ENCODE measurements at places on chromosomes 6 and 20.
A peak's percentile ranks its signal among the peaks of the same experiment; 100 is the strongest.

- DNase-seq = peak; percentile 1
These were observed 276.2 kb downstream of the PHACTR1 start for GRCh38 chr6:12992770-12993169.

DNA sequence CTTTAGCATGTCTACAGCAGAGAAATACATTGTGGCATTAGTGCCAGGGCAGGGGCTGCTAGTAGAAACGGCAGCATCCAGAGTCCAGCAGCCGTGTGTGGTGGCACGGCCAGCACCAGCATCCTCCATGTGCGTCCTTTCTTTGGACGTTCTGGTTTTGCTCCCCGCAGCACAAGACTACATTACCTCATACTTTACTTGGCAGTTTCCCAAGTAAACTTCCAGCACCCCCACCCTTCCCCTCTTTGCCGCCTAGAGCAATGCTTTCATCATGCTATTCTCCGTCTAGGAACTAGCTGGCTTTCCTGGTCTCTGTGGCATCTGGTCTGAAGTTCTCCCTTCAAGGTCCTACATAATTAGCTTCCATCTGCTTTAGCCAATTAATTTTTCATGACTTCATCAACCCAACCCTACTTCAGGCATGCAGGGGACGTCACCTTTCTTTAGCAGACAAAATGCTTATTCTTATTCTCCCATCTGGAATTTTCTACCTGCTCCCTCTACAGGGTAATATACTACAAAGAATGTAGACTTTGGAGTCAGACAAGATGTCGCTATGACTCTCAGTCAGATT lies 67.6 kb downstream of the BLOC1S5 start:
- no peak for DNase-seq

DNA sequence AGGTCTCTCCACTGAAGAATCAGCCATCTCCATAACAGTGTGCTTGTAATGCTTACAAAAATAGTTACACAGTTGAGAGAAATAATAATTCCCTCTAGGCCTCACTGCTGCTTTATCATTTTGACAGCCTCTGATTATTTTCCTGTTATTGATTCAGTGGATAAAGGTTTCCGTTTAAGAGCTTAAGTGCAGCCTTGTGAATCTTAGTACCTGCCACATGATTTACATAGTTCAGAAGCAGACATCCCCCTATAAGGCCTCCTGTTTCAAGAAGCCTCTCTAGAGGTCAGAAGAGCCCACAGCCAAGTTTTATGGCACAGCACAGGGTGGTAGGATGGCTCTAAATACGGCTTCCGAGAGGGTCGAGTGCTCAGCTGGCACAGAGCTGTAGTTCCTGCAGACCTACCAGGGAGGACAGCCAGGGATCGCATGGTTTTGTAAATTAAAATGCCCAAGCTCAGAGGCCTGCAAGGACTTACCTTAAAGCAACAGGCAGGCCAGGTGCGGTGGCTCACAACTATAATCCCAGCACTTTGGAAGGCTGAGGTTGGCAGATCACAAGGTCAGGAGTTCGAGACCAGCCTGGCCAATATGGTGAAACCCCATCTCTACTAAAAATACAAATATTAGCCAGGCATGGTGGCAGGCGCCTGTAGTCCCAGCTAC lies 17.6 kb upstream of the PYGB start:
- peak; percentile 25 for DNase-seq

DNA sequence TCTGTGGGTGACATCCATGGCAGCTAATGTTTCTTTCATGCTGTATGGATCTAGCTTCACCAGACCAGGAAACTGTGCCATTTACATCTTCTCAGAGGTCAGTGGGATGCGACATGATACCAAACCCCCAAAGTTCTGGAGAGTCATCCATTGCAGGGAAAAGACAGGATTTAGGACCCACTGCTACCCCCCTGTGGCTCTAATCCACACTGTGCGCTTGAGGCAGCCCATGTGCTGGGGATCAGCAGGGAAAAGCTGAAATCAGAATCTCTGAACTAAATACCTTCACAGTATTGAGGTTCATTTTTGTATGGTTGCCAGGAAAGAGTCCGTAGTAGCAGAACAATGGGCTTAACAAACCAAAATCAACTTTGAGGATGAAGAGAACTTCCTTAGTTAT lies 164.4 kb downstream of the TMEM242 start:
- DNase-seq = no peak

GRCh38 chr6:31579546-31580437 lies 2.4 kb downstream of the LTB start:
- DNase-seq = no peak

DNA sequence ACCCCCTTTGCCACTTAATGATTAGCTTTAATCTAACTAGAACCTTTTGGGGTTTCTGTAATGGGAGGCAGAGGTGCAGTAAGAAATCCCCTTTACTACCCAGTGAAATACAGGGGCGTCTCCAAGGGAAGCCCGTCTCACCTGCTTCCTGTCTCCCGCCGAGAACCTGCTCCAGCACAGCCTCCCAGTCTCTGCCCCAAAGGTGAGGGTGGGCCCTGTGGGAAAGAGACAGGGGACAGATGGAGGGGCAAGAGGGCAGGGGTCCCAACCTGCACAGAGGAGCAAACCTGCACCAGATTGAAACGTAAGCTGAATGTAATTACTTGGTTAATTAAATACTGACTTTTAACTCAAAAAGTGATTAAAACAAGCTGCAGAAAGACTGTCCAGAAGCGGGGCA lies 474.2 kb upstream of the SULF2 start:
- DNase-seq = no peak

GRCh38 chr20:50056951-50057713 lies 55.8 kb downstream of the UBE2V1 start:
- DNase-seq = no peak

DNA sequence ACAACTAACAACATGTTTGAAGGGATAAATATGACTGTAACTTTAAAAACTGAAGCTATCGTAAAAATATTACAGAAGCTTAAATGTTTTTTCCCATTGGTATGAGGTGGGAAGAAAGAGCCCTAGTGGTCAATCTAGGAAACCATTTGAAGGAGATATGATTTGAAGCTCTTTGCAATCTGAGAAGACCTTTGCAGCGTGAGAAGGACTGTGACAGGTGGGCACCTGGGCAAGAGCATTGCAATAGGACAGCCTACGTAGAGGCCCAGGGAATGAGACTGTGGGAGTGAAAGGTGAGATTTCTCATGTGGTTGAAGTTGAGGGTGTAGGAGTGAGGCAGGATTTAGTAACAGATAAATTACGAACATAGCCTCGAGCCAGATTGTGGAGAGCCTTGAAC lies 108.0 kb upstream of the PDE7B start:
- DNase-seq = no peak

DNA sequence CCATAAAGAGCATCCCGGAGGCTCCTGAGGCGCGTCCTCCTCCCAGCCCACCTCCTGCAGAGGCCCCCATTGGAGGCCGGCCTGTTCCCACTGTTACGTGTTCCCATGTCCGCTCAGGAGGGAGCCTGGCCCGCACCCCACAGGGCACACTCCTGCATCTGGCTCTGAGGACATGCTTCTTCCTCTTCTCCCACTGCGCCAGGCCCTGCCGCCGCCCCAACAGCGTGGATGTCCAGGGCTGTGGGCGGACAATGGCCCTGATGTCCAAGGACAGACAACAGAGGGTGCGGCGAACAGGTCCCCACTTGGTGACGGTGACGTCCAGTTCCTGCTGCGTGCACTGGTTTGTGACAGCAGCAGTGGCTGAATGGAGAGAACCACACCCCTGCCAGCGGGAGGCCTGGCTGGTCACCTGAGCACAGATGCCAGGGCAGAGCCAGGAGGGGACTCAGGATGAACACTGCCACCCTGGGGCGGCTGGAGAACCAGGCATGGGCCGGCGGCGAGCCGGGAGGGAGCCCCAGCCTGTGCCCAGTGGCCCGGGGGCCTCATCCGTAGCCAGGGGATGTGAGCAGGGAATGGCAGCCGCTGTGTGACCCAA lies 26.6 kb downstream of the FRMD1 start:
- no peak for DNase-seq

GRCh38 chr6:39196673-39197091 lies 32.6 kb downstream of the KCNK5 start:
- DNase-seq = no peak

- no peak for DNase-seq
These were observed 252.6 kb upstream of the CITED2 start for GRCh38 chr6:139627091-139627490.

DNA sequence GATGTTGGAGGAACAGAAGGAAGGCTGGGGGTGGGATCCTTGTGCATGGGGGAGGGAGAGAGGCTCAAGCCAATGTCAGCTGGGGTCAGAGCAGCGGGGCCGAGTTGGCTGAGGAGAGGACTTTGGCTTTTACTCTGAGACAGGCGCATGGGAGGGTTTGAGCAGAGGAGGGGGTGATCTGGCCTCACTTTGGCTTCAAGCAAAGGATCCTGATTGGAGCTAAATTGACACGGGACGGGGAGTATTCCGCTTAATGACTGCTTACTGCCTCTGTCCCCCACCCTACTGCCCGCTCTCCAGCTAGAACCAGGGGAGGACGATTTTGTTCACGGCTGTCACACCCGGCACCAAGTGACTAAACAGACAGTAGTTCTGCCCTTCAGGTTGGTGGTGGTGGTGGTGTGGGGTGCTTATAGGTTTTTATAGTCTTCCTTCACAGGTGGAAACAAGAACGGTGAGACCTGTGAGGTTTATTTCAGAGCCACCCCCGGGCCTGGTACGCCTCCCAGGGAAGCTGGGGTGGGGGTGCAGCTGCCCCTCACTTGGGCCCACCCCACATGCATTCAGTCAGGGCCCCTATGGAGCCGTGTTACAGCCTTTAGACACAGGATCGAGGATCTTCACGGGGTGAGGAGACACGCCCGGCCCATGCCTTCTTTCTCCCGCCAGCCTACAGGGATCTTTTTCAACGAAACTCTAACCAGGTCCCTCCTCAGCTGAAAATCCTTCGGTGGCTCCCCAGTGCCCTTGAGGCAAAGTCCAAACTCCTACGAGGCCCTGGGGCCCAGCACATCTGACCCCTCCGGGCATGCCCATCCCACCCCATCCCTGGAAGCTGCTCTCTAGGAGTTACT lies 1.3 kb upstream of the SNAI1 start:
- no peak for DNase-seq

GRCh38 chr20:57439432-57439831 lies 48.2 kb downstream of the RBM38 start:
- peak; percentile 90 for DNase-seq

GRCh38 chr6:133548423-133549159 lies 307.4 kb downstream of the EYA4 start:
- DNase-seq = no peak

- no peak for DNase-seq
These were observed 1.5 kb upstream of the ASF1A start for GRCh38 chr6:118892355-118892991.

GRCh38 chr20:47352332-47353238 lies 3.9 kb downstream of the ZMYND8 start:
- peak; percentile 63 for DNase-seq

DNA sequence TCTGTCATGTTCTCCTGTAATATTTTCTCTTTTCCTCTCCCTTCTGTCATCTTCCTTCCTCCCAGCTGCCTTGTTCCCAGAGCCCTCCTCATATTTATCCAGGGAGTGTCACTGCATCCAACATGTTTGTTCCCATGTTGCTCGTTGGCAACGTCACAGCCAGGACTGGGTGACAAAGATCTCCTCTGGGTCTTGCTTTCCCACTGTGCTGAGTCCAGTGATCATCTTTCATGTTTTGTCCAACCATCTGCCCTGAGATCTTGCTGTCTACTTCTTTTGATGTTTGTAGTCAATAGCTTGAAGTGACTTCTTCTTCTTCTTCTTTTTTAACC lies 26.6 kb downstream of the FARS2 start:
- no peak for DNase-seq

GRCh38 chr6:29884261-29884660 lies 56.6 kb downstream of the HLA-G start:
- DNase-seq = no peak

DNA sequence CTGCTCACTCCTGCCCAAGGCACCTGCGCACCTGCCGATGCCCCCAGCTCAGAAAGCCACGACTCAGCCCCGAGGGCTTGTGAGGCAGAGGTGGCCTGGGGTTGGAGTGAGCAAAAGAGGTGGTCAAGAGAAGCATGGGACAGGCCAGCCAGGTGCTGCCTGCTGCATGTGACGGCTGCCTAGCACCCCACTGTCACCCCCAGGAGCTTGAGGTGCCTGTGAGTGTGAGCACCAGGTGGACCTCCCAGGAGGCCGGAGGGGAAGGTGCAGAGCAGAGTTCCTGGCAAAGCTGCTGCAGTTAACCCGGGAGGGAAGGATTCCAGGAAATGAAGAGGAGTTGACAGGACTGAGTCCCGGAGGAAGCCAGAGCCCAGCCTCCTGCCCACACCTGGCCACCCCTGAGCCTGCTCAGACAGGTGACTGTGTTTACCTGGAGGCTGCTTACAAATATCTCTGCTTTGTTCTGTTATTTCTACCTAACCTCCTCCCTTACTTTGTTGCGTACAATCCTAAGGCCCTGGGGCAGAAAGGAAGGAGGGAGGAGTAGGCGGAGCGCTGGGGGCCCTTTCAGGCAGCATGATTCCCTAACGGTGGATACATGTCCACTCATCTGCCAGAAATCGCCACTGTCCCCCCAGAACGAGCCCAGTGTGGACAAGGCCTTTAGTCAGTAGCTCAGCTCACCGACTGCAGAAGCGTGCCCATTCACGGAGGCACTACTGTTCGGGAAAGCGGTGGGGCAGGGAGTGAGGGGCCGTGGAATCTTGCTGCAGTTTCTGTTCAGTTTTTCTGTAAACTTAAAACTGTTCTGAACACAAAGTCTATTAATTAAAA lies 87.5 kb upstream of the MPC1 start:
- no peak for DNase-seq
